ENCODE measurements at places on chromosomes 1 and 21.

DNA sequence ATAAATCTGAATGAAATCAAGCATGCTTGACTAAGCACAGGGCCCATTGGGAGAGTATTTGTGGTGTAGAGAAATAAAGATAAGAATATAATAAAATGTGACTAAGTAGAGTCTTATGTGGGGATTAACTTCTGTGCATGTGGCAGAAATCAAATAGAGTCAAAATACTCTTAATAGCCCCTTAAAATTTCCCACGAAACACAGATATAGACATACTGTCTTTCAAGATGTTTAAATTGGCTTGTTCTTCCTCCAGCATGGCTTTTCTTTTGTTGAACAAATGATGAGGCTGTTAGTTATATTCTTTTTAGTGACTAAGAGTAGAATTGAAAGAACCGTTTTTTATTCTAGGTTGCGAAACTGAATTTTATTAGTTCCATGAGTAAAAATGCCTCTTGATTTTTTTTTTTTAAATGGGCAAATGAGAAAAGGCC is 112.3 kb downstream of the RPS6KC1 start:
- no peak for DNase-seq

DNA sequence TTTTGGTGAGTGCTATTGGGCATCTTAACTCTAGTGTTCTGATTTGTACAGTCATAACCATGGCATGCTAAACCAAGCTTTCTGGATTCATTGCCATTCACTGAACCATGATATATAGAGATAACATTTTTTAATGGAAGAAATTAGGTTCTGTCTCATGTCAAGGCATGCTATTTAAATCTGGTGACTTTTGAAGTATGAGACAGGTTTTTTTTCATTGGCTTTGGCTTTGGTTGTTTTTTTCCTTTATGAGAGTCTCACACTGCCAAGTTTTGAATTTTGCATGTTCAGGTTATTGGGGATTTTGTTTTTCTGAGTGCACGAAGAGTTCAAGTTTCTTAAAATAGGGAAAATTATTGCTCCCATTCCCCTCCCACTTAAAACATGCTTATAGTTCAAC is 141.3 kb upstream of the ADAMTS5 start:
- DNase-seq: peak; percentile 62

- DNase-seq: no peak
Measured at GRCh38 chr1:4986306-4986705, 331.9 kb downstream of the AJAP1 start.

DNA sequence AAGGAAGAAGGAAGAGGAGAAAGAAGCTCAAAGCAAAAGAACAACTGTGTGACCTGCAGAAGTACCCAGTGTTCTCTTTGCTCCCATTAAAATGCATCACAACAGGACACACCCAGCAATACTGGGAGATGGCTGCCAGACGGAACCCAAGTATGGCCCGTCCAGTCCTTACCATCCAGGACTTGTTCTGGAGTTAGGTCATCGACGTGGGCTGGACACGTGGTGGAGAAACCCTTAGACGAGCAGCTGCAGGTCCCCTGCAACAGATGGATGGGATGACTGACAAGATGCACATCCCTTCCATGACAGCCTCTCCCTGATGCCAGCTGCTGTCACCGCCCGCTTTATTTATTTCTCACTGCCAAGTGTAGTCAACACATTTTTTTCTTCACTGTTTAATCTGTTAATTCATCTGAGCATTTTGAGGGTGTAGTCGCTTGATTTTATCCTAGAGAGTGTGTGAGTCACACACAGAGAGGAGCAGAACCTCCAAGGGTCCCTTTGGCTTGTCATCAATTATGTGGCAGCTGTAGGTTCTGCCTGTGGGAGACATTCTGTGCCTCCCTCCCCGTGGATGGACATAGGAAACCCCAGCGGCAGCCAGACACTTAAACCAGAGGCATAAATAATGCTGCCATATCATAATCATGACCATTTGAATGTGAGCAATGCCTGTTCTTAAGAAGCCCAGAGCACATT is 80.9 kb downstream of the ABCA4 start:
- DNase-seq: no peak

DNA sequence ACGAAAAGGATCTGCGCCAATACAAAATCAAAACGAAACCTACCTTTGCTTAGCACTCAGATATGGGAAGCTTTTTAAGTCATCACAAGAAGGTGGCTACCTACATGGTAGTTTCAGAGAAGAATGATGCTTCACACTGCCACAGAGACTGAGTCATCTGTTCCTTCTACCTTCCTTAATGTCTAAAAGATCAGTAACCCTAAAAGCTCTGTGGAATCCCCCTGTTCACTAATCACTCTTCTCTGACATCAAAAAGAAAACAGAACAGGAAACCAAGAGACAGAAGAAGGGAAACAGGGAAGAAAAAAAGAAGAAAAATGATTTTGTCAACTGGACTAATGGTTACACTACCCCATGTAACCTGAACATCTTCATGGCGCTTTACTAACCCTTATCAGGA is 177.2 kb downstream of the SMYD3 start:
- no peak for DNase-seq

DNA sequence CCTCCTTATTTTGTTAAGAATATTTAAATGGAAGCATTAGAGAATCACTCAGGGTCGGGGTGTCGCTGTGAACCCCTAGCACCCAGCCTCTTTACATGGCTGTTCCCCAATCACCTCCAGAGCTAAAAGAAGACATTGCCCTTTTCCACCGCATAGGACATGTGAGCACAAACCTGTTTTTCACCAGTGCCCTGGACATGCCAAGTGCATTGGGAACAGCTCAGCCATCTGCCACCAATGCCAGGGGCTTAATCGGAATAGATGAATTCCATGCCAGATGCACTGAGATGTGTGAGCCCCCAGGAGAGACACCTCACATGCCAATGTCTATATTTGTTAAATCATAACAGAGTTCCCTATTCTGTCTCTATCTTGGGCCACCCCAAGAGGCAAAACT is 33.3 kb downstream of the EIF2D start:
- no peak for DNase-seq

DNA sequence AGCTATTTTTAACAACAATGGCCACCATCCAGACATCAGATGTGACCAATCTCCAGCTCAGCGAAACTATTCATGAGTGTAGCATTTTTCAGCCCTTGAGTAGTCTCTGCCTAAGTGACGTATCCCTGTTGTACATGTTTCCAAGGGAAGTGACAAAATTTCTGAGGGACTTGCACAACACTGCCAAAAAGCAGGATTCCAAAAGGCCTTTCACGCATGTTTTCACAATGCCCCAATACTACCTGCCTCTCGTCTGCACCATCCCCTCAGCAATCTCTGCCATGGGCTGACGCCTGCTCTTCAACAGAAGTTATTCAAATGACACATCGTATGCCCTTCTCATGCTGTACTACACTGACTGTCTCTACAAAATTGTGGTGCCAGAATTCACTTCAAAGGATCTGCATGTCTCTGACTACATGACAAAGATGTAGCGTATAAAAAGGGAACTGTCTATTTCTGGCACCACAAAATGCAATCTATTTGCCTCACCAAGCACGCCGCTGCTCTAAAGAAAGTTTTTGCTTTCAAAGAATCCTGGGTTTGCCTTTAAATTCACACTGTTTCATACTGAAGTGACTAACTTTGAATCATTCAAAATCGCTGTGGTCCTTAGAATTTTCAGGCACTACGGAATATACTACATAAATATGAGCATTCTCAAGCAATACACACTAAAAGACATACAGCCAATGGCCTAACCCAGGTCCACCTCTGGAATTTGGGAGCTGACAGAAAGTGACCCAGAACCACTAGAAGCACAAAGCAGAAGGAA is 32.9 kb downstream of the JAK1 start:
- DNase-seq: peak; percentile 88

GRCh38 chr1:169546087-169546995 is 39.9 kb downstream of the F5 start:
- peak; percentile 39 for DNase-seq

All from skin of body (tissue), 3 donors.